Cerebellar nuclear complex (tissue), 1 donor: ENCODE measurements at places on chromosomes 6 and 20.

DNA sequence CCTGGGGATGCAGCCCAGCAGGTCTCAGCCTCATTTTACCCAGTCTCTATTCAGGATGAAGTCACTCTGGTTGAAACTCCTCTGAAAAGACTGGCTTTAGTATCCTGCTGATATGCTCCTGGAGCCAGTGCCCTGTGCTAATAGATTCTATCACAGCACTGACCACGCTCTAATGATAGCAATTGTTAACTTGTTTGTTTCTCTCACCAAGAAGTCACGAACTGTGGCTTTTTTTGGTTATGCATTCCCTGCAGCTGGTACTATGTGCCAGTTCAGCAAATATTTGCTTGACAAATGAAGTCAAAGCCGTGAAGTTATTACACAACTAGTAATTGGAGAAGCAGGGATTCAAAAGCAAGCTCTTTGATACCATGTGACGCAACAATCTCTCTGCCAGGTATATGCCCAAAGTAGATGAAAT is 754.6 kb downstream of the KIF16B start:
- DNase-seq: no peak

- DNase-seq: no peak
These were observed 353.4 kb downstream of the RNGTT start for GRCh38 chr6:88609983-88610382.

DNA sequence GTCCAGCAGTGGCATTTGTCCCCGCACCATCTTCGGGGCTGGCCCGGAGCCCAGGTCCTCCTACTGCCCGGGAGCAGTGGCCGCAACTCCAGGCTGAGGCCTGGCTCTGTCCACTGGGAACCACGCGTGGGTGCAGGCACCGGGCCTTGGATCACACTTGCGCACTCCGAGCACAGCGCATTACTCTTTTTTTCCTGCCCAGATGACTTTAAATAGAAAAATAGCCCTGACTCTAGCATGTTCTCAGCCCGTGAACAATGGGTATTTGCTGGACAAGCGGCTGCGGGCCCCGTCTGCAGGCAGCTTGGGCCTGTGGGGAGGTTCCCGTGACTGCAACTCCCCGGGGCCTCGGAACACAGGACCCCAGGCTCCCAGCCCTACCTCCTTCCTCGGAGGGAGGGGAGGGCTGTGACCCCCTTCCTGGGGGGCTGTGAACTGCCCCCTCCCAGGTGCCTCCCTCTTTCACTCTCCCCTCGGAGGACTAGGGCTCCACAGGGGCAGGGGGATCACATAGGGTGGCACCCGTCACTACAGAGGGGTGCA is 162.2 kb downstream of the TBXT start:
- DNase-seq: peak; percentile 37

GRCh38 chr6:5439749-5440148 is 178.4 kb downstream of the FARS2 start:
- no peak for DNase-seq

DNA sequence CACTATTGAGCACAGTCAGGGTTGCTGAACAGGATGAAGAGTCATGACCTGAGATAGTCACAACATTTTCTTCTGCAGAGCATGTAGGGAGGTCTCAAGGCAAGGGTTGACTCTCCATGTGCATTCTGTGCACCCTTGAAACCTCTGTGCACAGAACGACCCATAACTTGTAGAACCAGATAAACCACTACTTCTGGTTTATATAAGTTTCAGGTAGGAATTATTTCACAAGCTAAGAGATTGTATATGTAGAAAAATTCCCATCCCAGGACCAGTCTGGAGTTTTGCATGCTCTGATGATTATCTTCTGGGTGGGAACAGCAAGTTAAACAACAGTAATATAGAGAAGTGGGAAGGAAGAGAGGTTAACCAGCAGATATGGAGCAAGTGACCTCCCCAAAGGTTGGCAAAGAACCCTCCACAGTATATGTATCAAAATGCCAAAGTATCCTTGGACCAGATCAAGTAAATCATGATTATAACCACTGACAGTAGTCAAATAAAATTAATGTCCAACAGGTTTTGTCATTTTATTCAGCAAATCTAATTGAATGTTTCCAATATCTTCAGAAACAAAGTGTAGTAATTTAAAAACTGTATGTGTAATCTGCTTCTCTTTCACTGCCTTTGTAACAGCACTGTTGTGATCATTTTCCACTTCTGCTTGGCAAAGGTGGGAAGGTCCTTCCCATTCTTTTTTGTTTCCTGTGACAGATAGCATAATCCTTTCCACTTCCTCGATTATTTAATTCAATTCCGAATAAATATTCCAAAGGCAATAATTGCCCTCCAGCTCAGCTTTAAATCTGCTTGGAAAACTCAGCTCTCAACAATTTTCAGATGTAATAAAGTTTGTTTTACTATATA is 104.4 kb downstream of the SYNE1 start:
- no peak for DNase-seq

- no peak for DNase-seq
These were observed 15.0 kb downstream of the PREX1 start for GRCh38 chr20:48812600-48813445.

DNA sequence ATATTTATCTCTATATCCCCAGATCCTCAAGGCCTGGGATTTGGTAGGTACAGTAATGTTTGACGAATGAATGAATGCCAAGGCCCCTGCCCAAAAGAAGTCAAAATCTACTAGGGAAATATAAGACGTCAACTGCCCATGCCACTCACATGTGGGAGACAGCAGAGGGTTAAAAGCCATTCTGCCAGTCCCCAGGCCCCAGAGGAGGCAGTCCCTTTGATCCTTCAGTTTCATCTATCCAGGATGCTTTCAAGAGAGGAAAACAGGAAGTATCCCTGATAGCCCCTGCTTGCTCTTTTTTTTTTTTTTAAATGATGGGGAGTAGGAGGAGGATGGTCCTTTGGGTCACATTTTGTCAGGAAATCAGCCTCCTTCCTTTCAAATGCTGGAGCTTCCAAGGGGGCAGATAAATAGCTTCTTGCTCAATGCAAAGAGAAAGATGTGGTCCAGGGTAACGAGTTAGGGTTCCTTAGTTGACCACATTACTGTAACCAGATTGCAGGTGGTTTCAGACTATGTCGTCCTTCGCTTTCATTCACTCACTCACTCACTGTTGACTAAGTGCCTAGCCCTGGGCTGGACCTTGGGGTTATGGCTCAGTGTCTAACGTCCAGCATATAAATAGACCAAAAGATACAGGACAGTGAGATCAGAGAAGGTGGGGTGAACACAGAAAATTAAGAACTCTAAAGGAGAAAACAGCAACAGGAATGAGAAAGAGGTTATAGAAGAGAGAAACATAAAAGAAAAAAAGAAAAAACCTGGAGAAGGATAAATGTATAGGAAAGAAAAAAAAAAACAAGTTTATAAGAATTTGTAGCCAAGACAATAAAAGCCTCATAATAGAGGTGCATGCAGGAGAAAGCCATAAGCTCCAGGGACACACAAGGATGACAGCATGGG is 64.6 kb upstream of the PIM1 start:
- no peak for DNase-seq

DNA sequence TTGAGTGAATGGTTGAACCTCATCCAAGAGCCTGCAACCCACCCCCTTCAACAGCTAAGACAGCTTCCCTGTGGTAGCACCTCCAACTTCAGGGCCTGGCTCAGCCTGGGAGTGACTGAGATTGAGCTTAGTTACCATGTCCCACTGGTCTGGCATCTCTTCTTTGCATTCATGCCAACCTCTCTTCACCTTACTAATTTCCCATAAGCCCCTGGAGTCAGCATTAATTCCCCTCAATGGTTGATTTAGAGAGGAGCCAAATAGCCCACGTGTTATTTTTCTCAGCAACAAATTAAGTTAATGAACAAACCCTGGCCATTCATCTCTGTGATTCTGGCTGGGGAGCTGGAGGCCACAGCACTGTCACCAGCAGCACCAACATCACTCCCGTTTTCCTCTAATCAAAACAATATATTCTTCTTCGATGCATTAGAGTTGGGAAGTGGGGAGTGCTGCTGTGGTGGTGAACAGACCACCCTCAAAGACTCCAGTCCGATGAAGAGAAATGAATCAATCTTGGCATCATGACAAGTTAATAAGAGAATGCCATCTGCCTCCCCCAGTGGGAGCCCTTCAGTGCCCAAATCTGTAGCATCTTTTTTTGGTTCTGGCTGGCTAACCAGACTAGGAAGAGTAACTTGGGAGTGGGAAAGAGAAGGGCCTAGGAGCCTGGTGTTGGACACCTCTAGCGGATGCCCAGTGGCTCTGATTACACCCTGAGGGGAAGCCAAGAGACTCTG is 316.9 kb upstream of the RNF24 start:
- DNase-seq: no peak
